OCI-M1 (cell line): ENCODE measurements at places on chromosomes 16 and 17.

GRCh38 chr16:71412270-71413160, 29.3 kb downstream of the TLE7 start:
- peak; percentile 85 for DNase-seq

DNA sequence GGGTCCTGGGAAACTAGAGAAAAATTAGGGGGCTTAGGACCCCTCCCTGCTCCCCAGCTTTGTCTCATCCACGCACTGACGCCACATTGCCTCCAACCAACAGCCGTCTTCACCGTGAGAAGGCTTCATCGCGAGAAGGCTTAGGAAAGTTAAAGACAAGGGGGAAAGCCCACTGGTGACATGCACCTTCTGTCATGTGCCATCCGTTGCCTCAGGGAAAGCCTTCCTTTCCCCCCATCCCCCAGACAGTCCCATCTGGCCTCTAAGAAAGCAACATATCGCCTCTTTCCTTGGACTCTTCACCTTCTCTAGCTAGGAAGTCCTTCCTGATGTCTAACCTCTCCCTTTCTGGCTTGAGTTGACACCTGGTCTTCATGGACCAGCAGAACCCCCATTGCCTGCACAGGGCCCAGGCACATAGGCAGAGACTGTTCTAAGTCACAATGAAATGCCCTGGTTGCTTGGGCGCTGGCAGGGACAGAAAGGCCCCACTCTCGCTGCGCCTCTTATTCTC, 2.1 kb downstream of the FOXN1 start:
- DNase-seq: no peak

DNA sequence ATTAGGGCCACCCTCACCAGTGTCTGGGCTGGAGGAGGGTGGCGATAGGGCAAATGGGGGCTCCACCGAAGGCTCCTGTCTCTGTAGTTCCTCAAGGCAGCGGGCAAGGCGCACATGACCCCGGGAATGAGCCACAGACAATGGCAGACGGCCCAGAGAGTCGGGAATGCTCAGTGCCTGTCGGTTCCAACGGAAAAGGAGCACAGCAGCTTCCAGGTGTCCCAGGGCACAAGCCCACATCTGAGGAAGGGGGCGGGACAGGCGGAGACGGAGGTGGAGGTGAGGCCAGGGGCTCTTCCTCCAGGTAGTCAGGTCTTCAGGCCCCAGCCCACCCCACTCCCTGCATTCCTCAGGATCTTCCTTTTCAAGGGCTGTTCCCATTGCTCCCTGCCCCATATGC, 5.1 kb upstream of the SPAG7 start:
- DNase-seq: no peak

DNA sequence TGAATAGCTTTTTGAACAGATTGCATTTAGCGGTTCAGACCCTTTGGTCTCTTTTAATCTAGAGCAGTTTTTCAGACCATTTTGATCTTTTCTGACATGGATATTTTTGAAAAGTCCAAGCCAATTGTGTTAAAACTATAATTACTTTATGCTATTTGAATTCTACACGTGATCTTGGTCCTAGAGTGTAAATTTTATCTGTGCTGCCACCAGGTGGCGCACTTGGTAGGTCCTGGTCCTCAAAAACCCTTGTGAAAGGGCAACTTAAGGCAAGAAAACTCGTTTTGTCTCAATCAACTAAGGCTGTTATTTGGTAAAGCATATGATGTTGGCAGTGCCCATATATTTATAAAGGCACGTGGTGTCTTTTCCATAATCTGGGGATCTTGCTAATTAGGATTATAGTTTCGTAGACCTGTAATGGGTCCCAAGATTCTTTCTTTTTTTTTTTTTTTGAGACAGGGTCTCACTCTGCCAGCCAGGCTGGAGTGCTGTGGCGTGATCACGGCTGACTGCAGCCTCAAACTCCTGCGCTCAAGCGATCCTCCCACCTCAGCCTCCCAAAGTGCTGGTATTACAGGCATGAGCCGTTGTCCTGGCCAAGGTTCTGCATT, 43.9 kb upstream of the TEX2 start:
- DNase-seq: peak; percentile 83

DNA sequence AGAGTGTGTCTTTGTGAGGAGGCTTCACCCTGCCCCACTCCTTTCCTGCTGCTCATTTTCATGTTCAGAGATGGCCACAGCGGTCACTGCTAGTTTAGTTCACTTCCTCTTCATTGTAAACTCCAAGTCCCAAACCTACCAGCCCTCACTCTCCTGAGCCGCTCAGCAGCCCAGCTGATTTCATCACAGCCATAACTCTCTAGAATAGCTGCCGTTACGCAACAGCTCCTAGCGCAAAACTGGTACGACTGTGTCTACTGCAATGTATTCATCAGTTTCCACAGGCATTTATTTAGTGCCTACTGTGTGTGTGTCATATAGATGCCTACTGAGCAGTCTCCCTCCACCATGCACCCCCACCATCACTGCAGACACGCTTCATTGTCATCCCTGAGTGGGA, 233.5 kb upstream of the RPL38 start:
- DNase-seq: peak; percentile 2

DNA sequence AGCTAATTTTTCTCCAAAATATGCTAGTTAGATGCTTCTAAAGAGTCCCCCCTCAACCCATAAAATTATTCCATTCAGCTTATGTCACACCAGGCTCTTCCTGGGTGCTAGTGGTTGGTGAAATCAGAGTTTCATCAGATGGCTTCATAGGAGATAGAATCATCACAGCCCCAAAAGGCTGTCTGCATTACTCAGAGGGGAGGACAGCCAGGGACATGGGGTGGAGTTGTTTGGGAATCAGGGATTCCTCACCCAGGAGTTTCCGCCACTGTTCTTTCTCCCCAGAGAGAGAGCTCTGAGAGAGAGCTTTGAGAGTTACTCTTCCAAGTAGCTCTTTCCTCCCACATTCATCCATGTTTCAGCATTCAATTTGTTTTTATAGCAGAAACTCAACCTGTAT, 288 bp upstream of the KRT34 start:
- no peak for DNase-seq

DNA sequence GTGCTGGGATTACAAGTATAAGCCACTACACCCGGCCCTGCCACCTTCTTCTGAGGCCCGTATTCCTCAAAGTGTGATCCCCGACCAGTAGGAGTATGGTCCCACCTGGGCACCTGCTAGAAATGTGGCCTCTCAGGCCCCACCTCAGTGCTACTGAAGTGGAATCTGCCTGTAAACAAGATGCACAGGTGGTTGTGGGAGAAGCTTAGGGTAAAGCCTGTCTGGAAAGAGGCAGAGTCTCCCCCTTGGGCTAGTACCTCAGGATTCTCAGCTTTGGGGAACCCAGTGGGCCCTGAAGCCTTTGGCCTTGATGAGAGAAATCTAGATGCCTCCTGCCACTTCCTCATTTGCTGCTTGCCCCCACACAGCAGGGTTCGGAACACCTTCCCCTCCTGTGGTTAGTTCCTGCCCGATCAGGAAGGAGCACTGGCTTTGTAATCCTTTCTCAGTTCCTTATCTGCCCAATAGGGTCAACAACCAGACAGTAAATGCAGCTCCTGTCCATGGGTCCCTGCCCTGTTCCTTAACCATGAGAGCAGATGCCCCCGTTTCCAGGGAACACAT, 25.2 kb downstream of the TK2 start:
- peak; percentile 94 for DNase-seq

GRCh38 chr16:23353440-23353839, 51.3 kb downstream of the SCNN1B start:
- DNase-seq: peak; percentile 55
